Brain pericyte (primary cell): ENCODE measurements at places on chromosomes 3 and 15.

DNA sequence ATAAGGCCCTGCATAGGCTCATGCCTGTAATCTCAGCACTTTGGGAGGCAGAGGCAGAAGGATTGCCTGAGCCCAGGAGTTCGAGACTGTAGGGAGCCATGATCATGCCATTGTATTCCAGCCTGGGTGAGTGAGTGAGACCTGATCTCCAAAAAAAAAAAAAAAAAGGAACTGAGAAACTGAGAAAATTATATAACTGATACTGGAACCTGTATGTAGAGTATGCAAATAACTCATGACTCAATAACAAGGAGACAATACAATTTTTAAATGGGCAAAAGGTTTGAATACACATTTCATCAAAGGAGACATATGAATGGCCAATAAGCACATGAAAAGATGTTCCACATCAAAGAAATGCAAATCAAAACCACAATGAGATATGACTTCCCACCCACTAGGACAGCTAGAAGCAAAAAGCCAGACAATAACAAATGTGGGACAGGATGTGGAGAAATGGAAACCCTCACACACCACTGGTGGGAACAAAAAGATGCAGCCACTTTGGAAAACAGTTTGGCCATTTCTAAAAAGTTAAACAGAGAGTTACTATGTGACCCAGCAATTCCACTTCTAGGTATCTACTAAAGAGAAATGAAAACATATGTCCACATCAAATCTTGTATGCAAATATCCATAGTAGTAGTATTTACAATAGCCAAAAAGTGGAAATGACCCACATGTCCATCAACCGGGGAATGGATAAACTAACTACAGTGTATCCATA lies 70.7 kb downstream of the IQSEC1 start:
- no peak for DNase-seq

- DNase-seq: no peak
Observed at GRCh38 chr3:26438981-26439884, 183.3 kb upstream of the LRRC3B start.

DNA sequence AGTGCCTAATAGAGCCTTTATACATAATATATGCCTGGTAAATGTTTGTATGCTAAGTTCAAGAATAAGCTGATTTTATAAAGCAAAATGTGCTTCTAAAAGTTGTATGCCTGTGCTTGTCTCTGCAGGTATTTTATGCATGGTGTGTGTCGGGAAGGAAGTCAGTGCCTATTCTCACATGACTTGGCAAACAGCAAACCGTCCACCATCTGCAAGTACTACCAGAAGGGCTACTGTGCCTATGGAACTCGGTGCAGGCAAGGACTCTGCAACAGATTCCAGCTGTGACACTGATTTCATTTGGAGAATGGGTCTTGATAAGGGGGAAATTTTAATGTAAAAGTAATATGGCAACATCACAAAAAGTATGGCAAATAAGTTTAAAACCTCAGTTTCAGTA lies 11.9 kb downstream of the MKRN2 start:
- no peak for DNase-seq

- no peak for DNase-seq
Observed at GRCh38 chr3:184230603-184231528, 1.5 kb downstream of the VWA5B2 start.

DNA sequence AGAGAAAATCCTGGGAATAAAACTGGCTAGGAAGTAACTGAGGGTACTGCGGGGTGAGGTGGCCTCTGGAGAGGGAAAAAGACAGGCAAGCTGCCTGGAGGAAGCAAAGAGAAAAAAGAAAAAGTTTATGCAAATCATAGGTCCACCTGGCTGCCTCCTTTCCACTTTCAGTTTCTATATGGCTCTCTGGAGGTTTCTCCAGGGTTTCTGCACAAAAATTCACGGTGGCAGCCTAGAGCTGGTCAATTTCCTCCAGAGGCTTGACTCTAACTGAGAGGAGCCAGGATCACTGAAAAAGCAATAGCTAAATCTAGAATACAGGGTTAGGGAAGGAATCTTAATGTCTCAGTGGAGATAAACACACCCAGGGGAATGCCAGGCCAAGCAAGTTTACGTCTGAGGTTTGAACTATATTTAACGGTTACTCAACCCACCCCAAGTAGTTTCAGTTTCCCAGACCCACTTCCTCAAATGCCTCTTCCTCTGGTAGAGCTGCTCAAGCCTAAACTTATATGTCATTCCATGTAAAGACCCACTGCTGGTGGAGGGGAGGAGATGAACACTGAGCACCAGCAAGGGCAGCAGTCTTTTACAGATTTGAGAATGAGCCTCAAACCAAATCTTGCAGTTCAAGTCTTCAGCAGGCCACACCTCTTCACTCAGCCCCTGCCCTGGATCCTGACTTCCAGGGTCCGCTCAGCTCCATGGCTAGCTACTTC lies 5.7 kb downstream of the LYSMD2 start:
- DNase-seq: no peak

GRCh38 chr15:83320404-83320803 lies 35.9 kb upstream of the BNC1 start:
- no peak for DNase-seq

GRCh38 chr15:66187271-66187670 lies 66.3 kb downstream of the MEGF11 start:
- DNase-seq: no peak

GRCh38 chr3:194054540-194054939 lies 81.4 kb upstream of the HES1 start:
- DNase-seq: no peak

DNA sequence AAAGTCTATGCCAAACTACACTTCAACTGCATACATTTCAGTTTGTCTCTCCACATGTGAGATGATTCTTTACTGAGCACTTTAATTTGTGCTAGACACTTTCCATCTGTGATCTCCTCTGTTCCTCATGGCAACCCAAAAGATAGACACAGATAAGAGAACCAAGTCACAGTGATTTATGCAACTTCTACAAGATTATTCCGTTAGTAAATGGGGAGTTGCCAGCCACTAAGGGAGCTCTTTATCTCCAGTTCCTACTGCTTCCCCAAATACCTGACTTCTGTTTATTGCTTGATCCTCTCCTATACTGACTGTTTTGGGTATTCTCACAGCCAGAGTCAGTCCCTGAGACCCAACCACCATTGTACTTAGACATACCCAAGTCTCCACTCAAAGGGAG lies 24.1 kb upstream of the AKAP13 start:
- no peak for DNase-seq

DNA sequence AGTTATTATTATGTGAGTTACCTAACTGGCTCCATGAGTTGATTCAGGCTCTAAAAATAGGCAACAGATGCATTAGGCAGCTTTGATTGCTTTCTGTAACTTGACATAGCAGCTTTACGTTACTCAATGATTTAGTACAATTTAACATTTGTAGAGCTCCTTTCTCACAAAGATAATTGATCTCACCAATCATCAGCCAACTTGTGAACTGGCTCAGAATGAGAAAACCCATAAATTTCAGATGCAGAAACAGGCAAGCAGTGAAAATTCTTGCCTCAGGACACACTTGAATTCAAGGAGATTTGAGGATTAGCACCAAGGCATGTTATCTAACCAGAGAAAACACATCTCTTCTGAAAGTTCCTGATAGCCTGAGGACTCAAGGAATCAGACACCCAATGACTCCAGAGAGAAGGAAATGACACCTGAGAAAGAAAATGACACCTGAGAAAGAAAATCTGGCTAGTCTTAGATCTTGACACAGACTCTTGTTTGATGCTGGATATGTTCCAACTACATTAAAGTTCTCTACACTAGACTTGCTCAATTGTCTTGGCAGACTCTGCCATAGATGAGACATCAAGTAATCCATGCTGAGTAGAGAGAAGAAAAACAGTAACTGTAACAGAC lies 315.1 kb upstream of the CBLB start:
- DNase-seq: no peak

DNA sequence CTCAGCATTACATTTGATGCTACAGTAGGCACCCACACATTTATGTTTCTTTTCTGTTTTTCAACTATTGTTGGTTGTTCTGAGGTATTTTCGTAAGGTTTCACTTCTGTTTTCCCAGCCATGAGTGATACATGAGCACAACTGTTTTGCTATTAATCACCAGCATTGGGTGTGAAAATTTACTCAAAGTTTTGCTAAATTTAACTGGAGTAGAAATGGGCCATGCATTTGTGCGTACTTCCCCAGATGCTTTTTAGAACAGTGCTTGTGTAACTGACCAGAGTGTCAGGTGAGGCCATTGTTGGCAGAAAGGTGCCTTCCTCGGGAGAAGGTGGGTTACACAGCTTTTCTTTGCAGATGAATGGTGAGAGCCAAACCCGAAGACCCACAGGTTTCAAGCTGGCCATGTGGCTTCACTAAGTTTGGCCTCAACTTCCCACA lies 70.4 kb downstream of the ST6GAL1 start:
- DNase-seq: no peak

GRCh38 chr15:84598250-84598649 lies 2.6 kb upstream of the ZSCAN2 start:
- DNase-seq: no peak

GRCh38 chr3:4047366-4047765 lies 248.1 kb downstream of the LRRN1 start:
- DNase-seq: no peak

GRCh38 chr15:25433118-25433865 lies 5.5 kb downstream of the UBE3A start:
- DNase-seq: no peak

DNA sequence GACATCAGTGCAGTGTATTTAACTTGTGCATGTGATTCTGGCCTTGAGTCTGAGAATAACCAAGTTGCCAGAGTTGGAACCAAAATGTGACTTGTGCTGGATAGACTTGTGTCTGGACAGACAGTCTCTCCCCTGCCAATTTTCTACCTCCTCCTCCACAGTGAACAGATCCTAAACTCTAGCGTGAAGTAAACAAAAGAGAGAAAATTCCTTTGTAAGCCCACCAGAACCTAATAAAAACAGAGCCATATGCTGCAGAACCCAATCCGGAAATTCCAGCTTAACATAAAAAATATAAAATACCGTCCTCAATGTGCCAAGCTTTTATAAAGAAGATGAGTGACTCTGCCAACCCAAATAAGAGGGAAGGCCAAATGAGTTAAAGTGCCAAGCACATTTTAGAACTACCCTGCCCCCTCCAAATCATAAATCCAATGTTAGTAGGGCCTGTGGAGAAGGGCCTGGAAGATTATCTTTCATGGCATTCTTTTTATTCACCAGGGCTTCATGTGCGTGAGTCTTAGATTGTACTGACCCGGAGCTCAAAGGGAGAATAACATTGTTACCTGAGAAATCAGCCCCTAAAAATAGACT lies 344.6 kb upstream of the PROK2 start:
- no peak for DNase-seq

DNA sequence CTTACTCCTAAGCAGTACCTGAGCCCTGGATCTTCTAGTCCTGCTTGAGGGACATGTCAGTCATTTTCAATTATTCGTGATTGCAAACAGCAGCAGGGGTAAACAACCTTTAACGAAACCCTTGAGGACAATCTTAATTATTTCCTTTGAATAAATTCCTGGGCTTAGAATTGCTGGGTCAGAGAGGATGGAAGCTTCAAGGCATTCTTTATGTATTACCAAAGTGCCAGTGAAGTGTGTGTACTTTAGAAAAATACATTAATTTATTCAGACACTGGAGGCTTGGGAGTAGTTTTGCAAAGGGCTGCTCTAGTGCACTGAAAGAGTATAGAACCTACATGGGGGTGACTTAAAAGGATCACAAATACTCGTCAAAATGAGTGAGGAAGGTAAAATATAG lies 280.8 kb upstream of the LRRFIP2 start:
- no peak for DNase-seq

DNA sequence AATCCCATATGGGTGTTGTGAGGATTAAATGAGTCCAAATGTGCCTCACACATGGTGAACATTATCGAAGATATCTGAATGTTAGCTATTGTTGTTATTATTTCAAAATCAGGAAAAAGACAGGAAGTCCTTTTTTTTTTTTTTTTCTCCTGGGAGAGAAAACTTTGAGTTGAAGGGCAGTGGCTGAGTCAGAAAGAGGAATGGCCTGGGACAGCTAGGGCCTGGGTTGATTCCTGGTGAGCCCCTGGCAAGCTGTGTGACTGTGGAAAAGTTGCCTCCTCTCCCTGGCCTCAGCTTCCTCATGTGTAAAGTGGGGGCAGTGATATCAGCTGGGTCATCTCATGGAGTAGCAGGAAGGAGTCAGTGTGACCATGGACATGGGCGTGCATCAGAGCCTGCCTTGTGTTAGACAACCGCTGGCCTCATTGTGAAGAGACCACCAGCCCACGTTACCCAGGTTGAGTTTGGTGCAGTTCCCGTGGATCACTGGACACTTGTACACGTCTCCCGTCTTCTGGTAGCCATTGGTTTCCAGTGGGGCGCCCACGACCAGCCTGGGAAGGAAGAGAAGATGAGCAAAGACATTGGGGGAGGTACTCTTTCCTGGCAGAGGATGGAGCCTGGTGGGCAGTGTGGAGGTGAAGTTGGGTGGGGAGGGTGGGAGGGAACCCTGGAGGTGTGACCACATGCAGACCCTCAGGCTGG lies 63.1 kb downstream of the ITGA11 start:
- DNase-seq: no peak

- no peak for DNase-seq
Observed at GRCh38 chr15:50109076-50109987, 9.7 kb downstream of the ATP8B4 start.

DNA sequence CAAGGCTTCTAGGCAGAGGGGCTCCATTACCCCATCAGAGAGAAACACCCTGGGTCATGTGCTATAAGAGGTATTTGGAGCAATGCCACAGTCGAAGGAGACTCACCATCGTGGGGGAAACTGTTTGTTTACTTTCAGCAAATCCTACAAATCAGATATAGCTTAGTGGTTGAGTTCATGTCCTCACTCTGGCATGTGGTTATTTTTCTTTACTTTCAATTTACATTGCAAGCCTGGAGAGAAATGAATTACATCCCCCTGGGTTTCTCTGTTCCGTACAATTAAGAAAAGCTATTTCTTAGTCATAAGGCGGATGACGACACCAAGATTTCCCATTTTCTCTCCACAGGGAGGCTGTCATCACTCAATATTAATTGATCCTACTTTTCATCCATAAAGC lies 36.9 kb downstream of the RFTN1 start:
- DNase-seq: peak; percentile 75

DNA sequence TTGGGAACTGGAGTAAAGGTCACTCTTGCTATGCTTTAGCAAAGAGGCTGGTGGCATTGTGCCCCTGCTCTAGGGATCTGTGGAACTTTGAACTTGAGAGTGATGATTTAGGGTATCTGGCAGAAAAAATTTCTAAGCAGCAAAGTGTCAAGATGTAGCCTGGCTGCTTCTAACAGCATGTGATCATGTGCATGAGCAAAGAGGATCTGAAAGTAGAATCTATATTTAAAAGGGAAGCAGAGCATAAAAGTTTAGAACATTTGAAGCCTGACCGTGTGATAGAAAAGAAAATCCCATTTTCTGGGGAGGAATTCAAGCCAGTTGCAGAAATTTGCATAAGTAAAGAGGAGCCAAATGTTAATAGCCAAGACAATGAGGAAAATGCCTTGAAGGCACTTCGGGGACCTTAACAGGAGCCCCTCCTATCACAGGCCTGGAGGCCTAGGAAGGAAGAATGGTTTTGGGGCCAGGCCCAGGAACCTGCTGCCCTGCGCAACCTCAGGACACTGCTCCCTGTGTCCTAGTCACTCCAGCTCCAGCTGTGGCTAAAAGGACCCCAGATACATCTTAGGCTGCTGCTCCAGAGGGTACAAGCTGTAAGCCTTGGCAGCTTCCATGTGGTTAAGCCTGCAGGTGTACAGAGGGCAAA lies 212.2 kb upstream of the LINGO1 start:
- DNase-seq: no peak

GRCh38 chr15:36106640-36107335 lies 472.6 kb upstream of the CDIN1 start:
- DNase-seq: no peak

GRCh38 chr15:64770626-64771025 lies 4.8 kb downstream of the RBPMS2 start:
- DNase-seq: no peak
